GM18507 (cell line): ENCODE measurements at places on chromosomes 6 and 20.

DNA sequence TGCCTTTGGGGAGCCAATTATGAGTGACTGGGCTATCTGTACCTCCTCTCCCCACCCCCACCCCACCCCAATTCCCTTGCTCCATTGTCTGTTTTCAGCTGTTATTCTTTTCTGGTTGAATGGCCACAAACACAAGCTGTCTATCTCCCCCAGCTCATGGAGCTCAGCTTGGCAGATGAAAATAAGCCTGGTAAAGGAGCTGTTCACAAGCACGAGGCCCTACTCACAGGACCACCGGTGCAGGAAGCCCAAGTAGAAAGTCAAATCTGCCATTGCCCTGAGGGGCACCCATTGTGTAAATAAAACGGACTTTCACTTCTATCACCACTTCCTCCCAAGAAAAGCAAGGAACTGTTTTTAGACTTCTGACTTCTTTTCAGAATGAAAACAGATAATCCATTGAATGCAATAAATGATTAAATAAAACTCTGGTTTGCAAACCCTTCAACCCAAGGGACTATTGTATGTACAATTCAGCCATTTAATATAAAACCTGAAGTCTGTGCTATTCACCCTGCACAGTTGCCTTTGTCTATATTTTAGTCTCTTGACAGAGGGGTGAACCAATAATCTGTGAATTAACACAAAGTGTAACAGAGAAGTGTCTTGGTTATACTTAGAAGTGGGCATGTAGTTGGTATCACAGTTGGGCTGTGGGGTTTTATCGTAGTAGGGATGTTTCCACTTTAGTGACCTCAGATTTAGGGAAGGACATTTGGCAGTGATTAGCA lies 27.7 kb downstream of the RIPOR2 start:
- no peak for DNase-seq

DNA sequence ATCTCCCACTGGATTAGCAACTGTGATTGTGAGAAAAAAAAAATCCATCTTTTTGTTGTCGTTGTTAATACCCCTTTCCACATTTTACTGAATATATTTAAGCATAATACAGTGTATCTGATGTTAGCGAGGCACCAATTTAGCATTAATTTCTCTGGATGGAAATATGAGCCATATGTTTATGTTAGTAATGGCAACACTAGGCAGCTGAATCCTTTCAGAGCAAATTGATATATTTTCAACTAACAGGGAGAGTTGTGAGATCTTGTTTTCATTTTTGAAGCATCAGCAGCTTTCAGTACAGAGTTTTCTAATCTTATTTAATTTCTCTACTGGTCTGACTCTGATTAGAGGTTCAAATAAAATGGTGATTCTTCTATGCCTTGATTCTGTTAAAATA lies 84.8 kb upstream of the HDAC2 start:
- DNase-seq = no peak

DNA sequence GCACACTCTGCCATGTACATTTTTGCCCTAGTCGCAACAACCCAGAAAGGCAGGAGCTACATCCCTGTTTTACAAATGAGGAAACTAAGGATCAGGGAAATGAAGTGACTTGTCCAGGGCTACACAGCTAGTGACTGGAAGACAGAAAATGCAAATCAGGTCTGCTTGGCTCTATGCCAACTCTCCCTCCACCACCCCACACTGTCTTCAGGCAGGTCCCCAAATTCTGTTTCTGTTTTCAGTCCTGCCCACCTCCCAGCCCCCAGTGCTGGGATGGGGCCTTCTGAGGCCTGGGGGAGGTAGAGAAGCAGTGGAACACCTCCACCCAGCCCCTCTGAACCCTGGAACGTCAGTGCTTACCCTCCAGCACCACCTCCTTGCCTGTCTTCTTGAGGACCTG lies 5.1 kb downstream of the SNTA1 start:
- no peak for DNase-seq

GRCh38 chr6:131357501-131357900 lies 215.5 kb upstream of the ARG1 start:
- DNase-seq = no peak

DNA sequence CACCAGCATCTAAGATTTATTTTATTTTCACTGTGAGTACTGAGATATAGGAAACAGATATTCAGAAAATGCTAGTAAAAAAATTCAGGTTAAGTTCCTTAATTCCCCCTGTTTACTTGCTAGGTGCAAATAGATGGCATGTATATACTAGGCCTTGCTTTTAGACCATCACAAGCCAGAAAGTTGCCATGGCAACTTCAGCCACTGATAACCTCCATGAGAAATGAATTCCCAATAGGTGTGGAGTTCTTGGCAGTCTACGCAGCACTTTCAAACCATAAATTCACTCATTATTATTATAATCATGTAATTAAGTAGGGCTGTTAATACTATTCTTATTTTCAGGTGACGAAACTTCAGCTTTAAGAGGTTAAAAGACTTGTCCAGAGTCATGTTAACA lies 251.6 kb upstream of the TFAP2D start:
- DNase-seq = no peak

GRCh38 chr6:163329991-163330390 lies 84.5 kb upstream of the QKI start:
- no peak for DNase-seq

DNA sequence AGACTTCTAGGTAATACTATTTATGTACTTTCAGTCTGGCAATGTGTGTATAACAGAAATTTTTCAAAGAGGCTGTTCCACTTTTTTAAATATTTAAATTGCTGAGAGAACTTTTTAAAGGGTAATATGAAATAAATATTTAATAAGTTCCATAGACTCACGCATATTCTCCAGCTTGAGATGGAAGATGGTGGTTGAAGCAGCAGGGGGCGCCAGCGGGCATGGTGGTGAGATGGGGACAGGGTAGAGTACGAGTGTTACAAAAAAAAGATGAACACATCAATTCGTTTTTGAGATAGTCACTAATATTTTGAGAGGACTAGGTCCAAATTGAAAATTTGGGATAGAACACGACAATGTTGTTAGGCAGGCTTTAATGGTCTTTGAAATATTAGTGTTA lies 68.4 kb downstream of the RSPO3 start:
- DNase-seq = no peak

- no peak for DNase-seq
Observed at GRCh38 chr6:136720045-136720770, 72.1 kb downstream of the MAP3K5 start.

DNA sequence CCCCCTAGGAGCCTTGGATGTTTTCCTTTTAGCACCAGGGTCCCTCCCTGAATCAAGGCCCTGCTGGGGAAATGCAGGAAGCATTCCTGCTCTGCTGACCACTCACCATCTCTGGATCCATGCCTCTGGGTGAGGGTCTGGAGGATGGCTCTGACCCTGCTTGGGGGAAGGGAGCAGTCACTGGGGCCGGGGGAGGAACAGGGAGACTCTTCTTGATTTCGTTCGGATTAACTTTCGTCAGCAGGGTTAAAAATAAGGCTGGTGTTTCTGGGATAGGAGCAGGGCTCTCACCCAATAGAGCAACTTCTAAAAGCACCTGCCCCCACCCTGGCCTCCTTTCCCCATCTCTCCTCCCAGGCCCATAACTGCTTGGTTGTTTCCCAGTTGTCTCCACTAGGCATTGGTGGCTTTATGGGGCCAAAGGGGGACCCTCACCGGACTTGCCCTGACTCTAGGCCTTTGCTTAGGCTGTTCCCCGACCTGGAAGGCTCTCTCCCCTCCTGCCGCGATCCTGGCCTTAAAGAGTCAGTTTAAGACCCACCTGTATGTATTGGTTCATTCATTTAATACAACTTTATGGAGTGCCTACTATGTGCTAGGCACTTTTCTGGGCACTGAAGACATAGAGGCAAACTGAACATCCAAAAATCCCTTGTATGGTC lies 63.0 kb downstream of the JPH2 start:
- no peak for DNase-seq

- DNase-seq = no peak
Observed at GRCh38 chr20:52340036-52340634, 148.6 kb upstream of the ZFP64 start.

- DNase-seq = no peak
Observed at GRCh38 chr20:37413379-37413778, 67.4 kb downstream of the SRC start.

DNA sequence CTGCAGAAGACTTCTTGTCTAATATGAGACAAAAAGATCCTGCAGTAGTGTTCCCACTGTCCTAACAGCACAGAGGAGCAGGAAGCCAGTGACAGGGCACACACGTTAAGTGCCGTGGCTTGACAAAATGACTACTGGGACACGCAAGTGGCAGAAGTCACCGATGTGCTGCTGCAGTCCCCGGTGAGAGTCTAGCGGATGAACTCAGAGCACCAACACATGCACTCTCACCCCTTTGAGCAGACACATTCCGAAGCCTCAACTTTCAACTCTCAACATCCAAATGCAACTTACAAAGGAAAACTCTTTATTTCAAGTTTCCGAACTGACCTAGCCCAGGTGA lies 898 bp downstream of the LAMA4 start:
- DNase-seq = no peak

- no peak for DNase-seq
Observed at GRCh38 chr6:108748055-108748454, 100.2 kb upstream of the ARMC2 start.

DNA sequence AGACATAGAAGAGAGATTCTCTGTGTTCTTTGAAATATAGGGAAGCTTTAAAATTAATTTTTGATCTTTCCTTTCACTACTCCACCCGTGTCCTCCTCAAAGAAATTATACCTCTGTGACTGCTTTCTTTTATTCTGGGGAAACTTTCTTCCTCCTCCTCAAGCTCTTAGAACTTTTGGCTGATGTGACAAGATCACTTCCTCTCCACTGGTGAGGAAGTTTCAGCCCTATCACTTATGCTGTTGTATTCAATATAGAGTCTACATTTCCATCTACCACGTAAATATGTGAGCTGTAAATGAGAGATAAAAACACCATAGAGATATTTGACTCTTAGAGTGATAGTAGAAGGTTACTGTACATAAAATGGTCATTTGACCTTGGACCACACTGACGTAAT lies 141.9 kb upstream of the SASH1 start:
- no peak for DNase-seq

- no peak for DNase-seq
Observed at GRCh38 chr20:7410150-7410549, 530.1 kb downstream of the HAO1 start.

GRCh38 chr6:69398311-69398710 lies 398.5 kb downstream of the LMBRD1 start:
- DNase-seq = no peak

DNA sequence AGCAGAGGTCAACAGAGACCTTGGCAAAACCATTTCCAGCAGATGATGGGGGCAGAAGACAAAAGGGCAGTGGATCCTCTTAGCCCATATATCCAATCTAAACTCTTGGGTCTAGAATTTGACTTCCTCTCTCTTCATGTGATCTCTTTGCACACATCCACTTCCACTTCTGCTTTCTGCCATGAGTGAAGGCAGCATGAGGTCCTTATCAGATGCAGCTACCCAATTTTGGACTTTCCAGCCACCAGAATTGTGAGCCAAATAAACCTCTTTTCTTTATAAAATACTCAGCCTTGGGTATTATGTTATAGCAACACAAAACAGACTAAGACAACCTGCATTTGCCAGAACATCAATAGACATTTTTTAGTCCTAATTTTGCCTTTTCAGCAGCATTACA lies 191.6 kb downstream of the ADAT2 start:
- DNase-seq = no peak

DNA sequence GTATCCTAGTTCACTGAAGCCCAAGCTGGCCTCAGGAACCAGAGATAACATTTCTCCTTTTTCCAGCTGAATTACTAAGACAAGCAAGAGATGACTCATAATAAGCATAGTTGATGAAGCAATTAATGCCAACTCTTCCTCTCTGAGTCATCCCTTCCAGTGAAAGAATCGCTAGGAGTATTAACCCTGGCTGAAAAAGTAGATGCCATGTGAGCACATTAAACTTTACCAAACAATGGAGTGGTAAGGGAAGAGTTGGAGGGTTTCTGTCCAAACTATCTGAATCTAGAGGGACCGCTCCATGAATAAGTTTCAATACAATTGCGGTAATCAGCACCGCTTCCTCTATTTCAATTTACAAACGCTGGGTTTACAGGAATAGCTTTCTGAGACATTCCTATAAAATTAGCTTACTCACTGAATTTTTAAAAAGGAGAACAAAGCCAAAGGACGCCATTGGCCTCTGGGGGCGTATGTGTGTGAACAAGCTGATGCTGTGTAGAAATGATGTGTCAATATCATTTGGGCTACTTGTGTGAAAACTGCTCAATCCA lies 48.3 kb downstream of the ATXN1 start:
- no peak for DNase-seq

- no peak for DNase-seq
Observed at GRCh38 chr6:69232496-69232895, 564.3 kb downstream of the LMBRD1 start.

GRCh38 chr20:831956-832355 lies 1.6 kb upstream of the FAM110A start:
- no peak for DNase-seq

DNA sequence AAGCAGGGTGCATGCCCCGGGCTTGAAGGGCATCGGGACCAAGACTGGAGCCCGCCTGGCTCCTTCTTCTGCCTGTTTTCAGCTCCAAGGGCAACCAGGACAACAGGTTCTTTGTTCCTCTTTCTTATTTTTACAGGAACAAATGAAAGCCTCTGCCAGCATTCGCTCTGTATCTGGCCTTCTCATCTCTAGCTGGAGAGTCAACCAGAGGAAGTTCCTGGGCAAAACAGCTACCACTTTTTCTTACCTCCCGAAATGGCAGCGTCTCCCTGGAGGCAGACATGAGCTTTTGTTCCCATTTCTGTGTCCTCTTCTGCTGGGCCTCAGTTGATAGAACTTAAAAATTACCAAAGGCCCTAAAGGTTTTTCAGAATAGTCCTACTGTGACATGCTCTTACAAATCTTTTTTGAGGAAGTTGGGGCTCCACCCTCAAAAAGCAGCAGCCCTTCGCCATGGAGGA lies 74.1 kb upstream of the NAA20 start:
- DNase-seq = no peak

GRCh38 chr6:131367206-131367873 lies 205.7 kb upstream of the ARG1 start:
- DNase-seq = no peak

DNA sequence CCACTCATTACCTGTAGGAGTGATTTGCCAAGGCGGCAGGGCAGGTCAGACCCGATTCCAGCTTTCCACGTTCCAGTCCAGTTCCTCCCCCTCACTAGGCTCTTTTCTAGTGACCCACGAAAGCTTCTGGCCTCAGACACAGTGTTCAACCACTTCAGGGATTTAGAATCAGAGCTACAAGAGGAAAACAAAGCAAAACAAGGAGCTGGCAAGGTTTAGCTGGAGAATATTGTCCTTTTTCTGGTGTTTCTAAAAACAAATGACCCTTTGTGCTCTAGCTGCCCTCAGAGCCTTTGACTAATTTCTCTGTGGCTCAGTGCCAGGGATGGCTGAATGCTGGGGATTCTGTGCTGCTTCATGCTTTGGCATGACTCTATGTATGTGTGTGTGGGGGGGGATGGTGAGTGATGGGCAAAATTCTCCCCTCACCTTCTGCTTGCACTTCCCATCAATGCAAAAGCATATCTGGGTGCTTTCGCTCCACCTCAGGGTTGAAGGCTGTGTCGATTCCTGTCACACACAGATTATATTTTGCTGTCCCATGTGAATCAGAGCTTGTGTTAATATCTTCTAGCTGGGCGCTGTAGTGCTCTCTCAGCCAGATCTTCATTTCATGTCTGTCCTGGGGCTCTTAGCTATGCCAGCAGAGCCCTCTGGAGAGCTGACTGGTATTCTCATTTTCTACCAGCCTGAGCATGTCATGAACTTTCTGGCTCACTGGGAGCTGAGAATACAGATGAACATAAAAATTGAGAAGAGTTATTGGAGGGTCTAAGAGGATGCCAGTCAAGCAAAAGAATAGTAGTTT lies 19.3 kb upstream of the NEDD9 start:
- DNase-seq = no peak
